ENCODE measurements at places on chromosomes 7 and 10.

- no peak for DNase-seq
Measured at GRCh38 chr10:119360181-119360921, 153.0 kb downstream of the GRK5 start.

- DNase-seq: no peak
Measured at GRCh38 chr10:14952851-14953423, 959 bp downstream of the DCLRE1C start.

DNA sequence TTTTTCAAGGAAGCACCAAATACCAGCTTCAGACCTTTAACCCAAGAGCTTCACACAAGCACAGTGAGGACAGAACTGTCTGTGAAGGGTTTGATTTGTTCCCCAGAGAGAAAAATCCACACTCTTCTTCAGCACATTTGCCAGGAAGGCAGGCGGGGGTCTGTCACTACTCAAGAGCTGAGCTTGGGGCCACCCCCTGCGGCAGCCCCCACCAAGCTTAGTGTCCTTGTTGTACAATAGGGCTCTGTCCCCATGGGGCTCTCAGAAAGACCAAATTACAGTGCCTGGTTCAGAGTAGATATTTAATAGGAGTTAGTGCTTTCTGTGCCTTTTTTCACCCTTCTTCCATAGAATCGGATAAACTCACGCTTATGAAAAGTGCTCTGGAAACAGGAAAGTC, 12.4 kb downstream of the ECHDC3 start:
- DNase-seq: no peak

GRCh38 chr7:146655928-146656797, 539.6 kb downstream of the CNTNAP2 start:
- DNase-seq: no peak

GRCh38 chr7:105796365-105796764, 80.0 kb downstream of the ATXN7L1 start:
- no peak for DNase-seq

GRCh38 chr10:43801626-43802025, 152.9 kb upstream of the ZNF32 start:
- no peak for DNase-seq

DNA sequence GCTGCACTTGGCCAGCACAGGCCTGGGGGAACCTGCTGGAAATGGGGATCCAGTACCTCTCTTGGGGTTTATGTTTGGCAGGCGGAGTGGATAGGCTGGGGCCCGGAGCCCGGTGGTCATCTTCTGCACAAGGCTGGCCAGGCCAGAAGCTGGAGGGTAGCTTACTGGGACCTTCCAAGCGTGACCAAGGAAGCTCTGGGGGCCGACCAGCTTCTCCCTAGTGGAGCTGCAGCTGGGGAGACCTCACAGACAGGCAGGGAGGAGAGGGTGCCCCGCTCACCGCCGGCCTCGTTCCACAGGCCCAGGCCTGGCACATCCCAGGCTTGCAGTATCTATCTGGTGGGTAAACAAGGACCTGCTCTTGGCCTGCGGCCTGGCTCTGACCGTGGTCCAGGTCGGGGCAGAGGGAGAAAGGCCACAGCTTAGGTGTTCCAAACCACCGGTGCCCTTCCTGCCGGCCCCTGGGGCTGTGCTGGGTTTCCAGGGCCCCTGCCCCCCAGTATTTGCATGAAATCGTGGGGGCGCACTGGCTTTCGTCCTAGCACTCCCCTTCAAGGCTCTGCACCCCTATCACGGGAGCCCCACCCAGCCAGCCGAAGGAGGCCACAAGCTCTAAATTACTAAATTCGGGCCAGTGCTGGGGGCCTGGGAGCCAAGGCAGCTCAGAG, 1.5 kb upstream of the ELFN1 start:
- DNase-seq: no peak

DNA sequence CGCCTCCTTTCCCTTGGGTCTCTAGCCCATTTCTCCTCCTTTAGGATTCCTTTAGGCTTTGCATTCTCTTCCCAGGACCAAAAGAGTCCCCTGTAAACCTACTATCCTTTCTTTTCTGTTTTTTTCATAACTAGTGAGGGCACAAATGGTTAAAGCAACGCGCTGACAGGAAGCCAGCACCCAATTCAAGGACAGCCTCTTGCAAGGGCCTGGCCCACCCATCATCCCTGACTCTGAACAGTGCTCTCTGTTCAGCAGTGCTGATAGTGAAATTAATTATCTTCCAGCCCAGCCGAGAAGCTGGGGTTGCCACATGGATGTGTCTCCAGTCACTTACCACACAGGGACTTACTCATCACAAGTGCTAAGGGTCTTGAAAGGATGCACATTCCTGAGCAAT, 38.3 kb upstream of the RNF32 start:
- no peak for DNase-seq

DNA sequence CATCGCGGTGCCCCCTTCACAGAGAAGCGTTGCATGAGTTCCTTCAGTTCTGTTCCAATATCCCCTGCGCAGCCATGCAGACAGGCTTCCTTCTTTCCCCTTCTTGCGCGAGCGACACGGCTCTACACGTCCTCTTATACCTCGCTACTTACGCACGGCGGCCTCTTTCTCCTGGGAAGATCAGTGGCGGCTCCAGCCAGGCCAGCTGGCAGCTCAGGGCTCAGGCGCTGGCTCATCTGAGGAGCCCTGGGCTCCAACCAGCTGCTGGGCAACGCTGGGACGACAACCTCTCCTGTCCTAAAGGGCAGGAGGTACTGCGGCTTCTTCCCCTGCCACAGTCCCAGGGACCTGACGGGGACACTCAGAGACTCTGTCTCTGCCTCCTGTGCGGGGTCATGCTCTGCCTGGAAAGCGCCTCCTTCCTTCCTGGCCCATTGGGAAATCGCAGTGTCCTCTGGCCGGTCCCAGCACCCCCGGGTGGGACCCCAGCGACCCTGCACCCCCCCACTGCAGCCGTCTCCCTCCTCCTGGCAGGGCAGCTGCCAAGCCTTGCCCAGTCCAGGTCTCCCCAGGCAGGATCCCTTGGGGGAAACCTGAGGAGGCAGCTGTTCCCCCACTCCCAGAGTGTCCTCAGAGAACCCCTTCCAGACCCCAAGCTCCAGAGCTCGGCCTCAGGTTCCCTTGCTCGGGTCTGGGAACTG, 5.0 kb upstream of the FAM20C start:
- no peak for DNase-seq

DNA sequence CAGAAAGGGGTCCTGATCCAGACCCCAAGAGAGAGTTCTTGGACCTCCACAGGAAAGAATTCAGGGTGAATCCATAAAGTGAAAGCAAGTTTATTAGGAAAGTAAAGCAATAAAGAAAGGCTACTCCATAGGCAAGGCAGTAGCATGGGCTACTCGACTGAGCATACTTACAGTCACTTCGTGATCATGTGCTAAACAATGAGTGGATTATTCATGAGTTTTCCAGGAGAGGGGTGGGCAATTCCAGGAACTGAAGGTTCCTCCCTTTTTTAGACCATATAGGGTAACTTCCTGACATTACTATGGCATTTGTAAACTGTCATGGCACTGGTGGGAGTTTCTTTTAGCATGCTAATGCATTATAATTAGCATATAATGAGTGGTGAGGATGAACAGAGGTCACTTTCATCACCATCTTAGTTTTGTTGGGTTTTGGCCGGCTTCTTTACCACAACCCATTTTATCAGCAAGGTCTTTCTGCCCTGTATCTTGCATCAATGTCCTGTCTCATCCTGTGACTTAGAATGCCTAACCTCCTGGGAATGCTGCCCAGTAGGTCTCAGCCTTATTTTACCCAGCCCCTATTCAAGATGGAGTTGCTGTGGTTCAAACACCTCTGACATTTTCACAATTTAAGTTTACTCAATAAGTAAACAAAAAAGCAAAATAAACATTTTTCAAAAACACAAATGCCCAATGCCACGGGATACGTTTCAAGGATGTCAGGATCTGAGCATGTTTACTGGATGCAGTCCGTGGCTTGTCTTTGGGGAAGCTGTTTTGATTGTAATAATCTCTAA, 37.0 kb downstream of the ALOX5 start:
- no peak for DNase-seq

- no peak for DNase-seq
Measured at GRCh38 chr7:38429057-38429456, 155.6 kb upstream of the TARP start.

- DNase-seq: no peak
Measured at GRCh38 chr7:144818511-144818910, 17.3 kb downstream of the TPK1 start.

DNA sequence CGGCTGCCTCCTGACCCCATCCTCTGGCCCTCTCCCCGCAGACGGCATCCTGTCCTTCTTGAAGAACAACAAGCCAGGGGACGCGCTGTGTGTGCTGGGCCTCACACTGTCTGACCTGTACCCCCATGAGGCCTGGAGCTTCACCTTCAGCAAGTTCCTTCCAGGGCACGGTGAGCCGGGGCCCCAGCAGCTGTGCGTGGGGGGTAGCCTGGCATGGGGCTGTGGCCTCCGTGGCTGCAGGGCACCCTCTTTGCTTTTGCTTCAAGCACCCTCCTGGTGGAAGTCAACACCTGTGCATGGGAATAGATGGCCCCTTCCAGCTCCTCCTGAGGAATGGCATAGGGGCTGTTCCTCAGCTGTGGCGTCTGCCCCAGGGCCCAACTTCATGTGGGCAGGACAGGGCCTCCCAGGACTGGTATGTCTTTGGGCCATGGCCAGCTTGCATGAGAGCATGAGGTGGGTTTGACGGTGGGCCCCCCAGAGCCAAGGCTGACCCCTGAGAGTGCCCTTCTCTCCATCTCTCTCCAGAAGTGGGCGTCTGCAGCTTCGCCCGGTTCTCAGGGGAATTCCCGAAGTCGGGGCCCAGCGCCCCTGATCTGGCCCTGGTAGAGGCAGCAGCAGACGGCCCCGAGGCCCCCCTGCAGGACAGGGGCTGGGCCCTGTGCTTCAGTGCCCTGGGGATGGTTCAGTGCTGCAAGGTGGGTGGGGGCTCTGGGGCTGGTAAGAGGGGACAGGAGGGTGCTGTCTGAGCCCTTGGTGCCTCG, 20.7 kb downstream of the AMZ1 start:
- DNase-seq: no peak

DNA sequence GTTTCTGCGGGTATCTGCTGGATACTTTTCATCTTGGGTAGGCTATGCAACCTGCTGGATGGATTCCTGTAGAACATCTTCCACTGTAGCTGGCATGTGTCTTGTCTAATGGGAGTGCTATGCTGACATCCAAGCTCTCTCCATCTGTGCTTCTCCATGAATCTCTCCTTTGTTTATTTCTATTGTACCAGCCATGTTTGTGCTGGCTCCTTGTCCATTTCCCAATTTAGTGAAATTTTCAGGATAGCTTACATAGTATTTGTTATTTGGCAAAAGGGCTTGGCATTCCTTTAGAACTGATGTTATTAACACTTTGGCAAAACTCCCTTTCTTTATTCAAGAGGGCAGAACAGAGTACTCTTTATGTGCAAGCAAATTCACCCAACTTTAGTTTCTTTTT, 198.0 kb downstream of the CSTF2T start:
- DNase-seq: no peak

- no peak for DNase-seq
Measured at GRCh38 chr7:26097837-26098668, 53.9 kb upstream of the NFE2L3 start.

DNA sequence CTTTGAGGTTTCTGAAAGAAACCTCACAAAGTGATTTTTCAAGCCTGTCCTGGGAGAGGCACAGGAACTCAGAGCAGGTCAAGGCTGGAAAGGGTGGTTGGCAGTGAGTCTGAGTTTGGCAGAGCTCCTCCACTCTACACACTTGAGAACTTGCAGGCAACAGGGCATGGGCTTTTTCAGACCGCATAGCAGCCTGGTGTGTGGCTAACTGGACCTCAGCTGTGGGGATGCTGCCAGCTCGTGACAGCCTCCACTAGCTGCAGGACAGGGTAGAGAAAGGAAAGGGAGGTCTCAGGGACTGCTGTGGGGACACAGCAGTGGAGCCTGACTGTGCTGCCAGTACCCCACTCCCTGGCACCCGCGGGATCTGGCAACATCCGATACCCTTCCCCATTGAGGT, 2.6 kb downstream of the CDHR1 start:
- no peak for DNase-seq

DNA sequence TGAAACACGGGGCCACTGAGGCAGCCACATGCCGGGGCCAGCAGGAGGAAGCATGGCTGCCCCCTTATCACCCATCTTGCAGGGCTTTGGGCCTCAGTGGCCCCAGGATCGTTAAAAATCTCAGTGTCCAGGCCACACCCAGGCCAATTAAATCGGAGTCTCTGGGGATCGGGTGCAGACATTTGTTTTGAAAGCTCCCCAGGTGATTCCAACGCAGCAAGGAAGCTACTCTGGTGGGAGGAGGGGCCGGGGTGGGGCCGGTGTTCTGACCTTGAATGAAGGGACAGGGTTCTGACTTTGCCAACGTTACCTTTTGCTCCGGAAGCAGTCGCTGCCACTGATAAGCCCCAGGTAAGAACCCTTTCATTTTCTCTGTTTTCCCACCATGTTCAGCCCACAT, 412.3 kb upstream of the FOXK1 start:
- DNase-seq: no peak

GRCh38 chr7:143393267-143394041, 12.3 kb downstream of the ZYX start:
- no peak for DNase-seq

GRCh38 chr7:78018641-78019446, 220.3 kb downstream of the PHTF2 start:
- DNase-seq: no peak

GRCh38 chr10:4850397-4850796, 24.4 kb downstream of the AKR1E2 start:
- DNase-seq: no peak

- DNase-seq: no peak
Measured at GRCh38 chr10:11511321-11511720, 100.1 kb downstream of the USP6NL start.

- DNase-seq: no peak
Measured at GRCh38 chr7:70237831-70238575, 639.7 kb downstream of the AUTS2 start.

DNA sequence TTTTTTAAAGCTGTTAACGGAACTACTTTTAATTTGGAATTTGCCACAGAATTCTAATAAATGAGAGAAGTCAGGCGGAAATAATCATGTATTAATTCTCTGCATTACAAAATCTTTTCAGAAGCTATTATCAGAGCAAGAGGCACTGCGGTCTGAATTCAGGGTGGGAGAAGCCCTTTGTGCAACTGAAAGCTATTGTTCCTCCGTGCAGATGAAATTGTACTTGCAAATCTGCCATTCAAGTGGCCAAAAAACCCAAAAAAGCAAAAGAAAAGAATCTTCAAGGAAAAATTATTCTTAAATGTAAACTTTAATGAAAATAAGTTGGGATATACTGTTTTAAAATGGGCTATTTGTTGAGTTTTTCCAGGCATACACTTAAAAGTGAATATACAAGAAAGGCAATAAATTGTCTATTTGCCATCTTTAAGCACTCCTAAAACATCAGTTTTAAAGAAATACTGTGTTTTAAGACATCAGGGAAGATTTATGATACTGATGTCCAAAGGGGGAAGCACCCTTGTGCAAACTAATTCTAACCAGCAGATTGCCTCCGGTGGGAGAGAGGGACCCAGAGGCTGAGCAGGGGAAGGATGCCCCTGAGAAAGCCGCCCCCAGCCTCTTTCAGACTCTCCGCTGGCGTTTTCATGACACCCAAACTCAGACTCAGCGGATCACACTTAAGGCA, 351.2 kb downstream of the DNAJB6 start:
- no peak for DNase-seq

All from central memory CD8-positive, alpha-beta T cell (primary cell).